ENCODE measurements at places on chromosomes 12 and 14.
A peak's percentile ranks its signal among the peaks of the same experiment; 100 is the strongest.

DNA sequence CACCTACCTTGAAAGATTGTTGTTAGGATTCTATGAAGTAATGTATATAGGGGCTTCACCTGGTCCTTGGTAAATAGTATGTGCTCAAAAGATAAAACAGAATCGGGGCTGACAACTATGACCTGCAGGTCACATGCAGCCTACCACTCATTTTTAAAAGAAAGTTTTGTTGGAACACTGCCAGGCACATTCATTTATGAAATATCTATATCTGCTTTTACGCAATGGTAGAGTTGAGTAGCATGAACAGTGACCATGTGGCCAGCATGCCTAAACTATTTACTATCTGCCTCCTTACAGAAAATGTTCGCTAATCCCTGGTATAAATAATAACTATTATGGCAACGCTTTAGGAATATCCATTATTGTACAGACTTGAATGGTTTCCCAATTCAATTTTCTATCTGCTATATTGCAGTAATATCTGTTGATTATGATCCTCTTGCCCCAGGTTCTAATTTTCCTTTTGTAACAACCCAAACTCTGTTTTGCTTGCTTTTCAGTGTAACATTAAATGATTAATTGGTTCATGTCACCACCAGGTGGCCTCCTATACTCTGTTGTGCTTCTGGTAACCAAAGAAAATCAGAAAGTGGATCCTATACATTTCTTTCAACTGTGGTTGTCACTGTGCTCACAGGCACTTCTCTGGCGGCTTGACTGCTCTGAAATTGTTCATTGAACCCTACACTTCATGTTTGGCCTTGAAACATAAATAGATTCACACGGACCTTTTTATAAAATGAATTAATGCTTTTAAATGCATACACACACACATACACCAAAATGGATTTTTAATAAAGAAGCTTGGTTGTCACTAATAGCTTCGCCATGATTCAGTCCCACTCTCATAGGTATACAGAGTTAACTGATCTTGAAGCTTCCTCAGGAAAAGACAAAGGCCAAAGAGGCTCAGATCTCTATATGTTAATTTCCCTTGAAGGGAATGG is 227.7 kb upstream of the NPAS3 start:
- no peak for DNase-seq

DNA sequence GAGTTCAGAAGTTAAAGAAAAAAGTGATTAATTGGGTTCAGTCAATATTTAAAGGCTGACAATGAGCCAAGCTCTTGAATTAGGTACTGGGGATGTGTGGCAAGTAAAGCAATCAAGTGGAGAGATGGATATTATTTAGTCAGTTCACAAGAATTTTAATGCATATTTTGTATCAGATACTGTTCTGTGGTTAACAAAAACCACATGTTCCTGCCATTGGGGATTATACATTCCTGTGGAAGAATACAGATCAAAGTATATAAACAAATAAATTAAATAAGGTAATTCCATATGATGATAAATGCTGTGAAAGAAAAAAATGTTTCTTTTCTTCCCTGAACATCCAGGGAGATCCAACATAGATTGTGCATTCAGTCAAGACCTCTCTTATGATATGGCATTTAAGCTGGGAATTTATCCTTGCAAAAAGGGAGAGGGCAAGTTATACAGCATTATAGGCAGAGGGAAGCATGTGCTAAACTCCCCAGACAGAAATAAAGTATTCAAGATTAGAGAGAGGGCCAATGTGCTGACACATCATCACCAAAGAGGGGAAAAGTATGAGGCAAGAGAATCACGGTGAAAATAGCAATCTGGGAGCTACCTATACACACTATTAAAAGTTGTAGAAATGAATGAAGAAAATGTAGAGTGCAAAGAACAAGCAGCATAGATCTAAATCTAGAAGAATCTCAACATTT is 17.6 kb upstream of the A2M start:
- DNase-seq = no peak

DNA sequence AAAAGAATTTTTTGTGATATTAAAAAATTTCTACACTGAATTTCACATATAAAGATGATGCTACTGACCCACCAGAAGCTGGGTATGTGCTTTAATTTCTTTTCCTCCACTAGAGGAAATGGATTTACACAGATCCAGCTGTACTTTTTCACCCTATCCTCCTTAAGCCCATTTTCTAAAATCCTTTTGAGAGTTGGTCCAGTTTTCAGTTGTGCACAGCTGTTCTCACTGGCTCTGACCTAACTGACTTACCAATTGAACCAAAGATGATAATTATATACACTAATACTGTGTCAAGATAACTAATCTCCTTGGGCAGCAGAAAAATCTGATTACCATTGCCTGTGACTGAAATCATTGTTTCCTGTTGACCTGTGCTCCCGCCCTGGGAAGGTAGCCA is 108.5 kb downstream of the ZFC3H1 start:
- no peak for DNase-seq

DNA sequence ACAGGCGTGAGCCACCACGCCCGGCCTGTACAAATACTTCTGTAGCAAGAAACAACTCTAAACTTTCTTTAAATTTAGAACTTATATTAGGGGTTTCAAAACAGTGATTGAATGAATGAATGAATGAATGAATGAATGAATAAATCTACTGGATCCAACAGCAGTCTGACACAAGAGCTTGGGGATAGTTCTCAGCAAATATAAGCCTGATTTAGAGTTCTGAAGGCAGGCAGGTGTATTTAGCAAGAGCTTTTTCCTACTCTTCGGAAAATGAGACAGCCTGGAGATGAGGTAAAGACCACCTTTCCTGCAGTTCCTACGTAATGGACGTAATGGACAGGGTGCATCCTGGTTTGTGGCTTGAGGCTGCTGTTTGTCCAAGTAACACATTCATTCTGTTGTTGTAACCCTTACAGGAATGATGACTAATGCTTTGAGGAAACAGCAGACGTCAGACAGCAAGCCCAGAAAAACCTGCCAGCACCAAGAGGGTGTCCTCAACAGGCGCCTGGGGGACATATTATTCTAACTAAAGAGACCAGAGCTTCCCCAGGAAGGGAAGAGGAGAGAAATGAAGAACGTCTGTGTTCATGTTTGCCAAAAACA is 277.4 kb upstream of the SOX5 start:
- no peak for DNase-seq

DNA sequence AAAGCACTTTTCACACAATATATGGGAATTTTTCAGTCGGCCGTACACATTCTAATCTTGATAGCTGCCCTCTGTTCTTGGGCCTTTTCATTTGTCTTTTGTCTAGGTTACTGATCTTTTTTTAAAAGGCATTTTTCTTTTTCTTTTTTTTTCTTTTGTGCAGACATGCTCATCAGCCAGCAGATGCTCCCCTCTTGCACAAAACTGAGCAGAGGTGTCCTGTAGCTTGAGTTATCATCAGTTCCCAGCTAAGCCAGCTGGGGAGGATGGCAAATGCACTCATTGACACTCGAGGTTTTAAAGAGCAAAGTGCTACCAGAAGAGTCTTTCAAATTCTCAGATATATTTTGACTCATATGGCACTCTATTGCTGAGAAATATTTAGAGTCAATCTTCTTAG is 913.9 kb upstream of the SEL1L start:
- no peak for DNase-seq

GRCh38 chr14:77040059-77040740 is 11.7 kb upstream of the IRF2BPL start:
- DNase-seq = peak; percentile 97

GRCh38 chr14:98131406-98131805 is 1140.6 kb downstream of the BCL11B start:
- no peak for DNase-seq

- no peak for DNase-seq
These were observed 8.1 kb upstream of the PCED1B start for GRCh38 chr12:47071241-47071852.

DNA sequence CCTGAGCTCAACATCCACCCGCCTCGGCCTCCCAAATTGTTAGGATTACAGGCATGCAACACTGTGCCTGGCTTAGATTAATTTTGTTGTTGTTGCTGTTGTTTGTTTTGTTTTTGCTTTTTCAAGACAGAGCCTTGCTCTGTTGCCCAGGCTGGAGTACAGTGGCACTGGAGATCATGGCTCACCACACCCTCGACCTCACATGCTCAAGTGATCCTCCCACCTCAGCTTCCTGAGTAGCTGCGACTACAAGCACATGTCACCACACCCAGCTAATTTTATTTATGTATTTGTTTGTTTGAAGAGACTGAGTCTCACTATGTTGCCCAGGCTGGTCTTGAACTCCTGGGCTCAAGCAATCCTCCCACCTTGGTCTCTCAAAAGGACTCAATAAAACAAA is 26.7 kb downstream of the CRY1 start:
- DNase-seq = no peak

DNA sequence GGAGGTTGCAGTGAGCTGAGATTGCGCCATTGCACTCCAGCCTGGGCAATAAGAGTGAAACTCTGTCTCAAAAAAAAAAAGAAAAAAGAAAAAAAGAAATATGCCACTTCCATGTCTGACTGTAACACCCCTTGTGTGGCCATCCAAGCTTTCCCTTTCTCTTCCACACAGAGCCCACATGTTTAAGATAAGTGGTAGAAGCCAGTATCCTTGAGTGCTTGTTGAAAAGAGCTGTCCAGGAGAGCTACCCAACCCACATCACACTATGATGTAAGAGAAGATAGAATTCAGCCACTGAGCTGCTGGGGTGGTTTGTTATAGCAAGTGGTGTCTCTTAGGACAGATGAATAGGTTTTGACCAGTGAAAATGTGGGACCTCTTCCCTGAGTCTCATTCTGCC is 82.1 kb downstream of the ZNF664 start:
- no peak for DNase-seq

GRCh38 chr12:125773033-125773640 is 707.9 kb downstream of the AACS start:
- no peak for DNase-seq

- no peak for DNase-seq
These were observed 87.6 kb upstream of the HIF1A start for GRCh38 chr14:61607570-61608244.

DNA sequence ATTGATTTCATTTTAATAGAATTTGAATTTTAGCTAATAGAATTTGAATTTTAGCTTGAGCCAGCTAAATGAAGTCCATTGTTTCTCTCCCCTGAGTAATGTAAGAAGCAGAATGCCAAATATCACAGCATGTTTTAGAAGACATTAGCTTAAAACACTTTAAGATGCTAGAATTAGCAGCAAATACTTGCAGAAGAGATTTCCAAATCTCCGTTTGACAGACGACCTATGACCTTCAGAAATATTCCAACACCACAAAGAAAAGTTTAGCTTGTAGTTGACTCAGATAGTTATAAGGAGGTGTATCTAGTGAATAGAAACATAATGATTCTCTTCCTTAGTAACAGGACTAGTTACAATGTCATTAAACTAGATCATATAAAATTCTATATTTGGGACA is 51.7 kb upstream of the MYF6 start:
- DNase-seq = no peak

DNA sequence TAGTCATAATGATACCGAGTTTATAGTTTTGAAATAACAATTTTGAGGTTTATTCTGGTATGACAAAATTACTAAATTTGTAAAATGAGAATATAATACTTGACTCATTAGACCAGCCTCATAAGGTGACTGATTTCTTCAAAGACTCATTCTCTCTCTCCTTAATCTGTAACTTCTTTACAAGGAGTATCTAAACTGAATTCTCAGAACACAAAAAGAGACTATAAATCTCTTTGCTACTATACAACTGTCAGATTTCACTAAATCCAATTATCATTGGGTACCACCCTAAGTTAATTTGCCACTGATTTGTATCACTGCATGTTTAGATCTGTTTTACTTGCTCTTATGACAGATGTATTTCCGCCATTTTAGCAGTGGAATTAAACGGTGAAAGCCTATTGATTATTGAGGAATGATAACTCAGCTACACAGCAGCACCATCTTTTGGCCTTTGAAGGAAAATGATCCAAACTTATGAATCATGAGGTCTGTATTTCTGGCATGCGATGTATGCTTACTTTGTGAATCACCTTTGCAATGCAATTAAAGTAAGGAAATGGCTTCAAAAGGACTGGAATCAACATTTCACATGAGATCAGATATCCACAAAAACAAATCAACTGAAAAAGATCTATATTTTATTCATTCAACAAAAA is 161.2 kb downstream of the RERGL start:
- DNase-seq = no peak

DNA sequence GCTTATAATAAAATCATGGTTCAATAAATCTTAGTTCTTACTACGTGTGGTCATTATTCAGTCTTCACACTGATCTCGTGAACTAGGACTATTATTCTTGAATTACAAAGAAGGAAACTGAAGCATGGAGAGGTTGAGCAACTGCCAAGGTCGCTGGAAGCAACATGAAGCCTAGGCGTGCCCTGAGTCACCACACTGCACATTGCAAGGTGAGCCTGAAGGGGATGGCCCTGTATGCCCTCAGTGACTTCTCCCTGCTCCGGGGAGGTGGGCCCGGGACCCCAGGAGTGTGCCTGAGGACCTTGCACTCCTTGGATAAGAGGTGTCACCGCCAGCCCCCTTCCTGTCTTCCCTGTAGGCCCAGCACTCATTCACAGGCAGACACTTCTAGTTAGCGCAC is 161.6 kb downstream of the CACNA1C start:
- no peak for DNase-seq

- DNase-seq = no peak
These were observed 74.3 kb downstream of the LMO3 start for GRCh38 chr12:16531621-16532020.

DNA sequence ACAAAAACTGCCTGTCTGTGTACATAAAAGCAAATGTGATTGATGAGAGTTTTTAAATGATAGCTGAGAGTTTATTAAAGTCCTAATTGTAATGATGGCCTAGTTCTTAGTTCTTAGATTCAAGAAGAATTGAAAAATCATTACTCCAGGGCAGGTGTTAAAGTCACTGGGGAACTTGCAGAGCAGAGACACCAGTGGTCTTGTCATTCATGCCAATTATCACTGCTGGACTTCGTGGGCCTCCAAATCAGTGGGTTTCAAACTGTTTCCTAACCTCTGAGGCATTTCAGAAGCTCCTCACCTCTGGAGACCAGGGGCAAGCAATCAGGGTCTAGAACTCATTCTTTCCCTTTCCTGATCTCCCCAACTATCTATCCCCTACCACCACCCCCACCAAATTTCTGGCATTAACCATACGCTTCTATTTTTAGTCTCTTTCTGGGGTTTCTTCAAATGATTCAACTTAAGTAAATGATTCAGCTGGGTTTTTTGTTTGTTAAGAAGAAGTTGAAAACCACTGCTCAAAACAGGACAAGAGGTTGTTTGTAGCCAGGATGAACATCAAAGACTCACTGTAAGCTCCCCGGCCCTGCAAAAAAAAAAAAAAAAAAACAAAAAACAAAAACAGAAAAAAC is 80.1 kb downstream of the CEP83 start:
- no peak for DNase-seq

DNA sequence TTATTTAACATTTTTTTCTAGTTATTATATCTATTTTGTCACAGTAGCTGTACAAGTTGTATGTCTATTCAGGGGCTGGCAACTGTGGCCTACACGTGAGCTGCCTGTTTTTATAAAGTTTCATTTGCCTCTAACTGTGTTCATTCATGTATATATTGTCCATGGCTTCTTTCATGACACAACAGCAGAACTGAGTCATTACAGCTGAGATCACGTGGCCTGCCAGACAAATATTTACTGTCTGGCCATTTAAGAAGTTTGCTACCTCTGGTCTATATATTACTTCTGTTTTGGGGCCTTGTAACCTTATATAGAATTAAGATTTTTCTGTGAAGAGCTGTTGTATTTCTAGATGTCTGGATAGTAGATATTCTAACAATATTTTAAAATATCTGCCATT is 37.9 kb downstream of the KIAA0586 start:
- no peak for DNase-seq

GRCh38 chr12:47825173-47825639 is 5.5 kb upstream of the HDAC7 start:
- DNase-seq = no peak

GRCh38 chr14:55077170-55078151 is 26.0 kb downstream of the MAPK1IP1L start:
- no peak for DNase-seq

Measured in stimulated activated CD4-positive, alpha-beta T cell treated with anti-CD3 and anti-CD28 coated beads, Interleukin-15, amount 100 ng/mL, for 1 hour (primary cell).